ENCODE measurements at places on chromosomes 1 and 21. TPM values are rescaled to one million over a fixed set of nuclear protein-coding genes. Genes with fewer than 3 reads are reported as not detected.
A peak's percentile ranks its signal among the peaks of the same experiment; 100 is the strongest.

DNA sequence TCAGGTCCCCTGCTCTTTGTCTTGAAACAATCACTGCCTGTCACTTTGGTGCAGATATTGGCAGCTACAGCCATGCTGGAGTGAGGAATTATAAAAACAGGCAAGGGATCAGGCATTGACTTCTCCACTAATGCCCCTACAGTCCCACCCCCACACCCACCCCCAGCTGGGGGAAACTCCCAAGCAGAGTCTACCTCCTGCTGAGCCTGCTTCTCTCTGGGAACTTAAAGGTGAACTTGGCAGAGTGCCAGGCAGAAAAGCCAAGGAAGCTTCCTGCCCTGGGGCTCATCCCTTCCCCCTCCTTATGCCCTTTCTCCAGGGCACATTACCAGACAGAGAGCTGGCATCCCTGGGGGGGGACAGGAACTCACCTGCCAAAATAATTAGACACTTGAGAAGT is 6.7 kb downstream of the NCMAP start:
- DNase-seq, result peak; percentile 54

DNA sequence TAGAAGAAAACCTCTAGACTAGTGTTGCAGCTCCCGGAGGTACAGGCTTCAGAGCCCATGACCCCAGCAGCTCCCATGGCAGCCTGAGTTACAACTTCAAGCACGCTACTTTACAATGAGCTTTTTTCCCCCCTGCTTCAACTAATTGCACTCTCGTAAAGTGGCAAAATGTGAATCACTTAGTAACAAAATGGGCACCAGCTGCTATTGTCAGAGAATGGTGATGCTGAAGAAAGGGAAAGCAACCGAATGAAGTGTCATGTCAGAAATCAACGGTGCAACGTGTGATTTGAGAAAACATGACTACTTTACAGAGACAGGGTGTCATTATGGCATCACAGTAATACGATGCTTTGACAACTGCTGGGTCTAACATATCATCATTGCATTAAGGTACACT is 40.5 kb downstream of the ESRRG start:
- DNase-seq, result no peak

PGLYRP4 gene
- total RNA-seq, result not detected

DNA sequence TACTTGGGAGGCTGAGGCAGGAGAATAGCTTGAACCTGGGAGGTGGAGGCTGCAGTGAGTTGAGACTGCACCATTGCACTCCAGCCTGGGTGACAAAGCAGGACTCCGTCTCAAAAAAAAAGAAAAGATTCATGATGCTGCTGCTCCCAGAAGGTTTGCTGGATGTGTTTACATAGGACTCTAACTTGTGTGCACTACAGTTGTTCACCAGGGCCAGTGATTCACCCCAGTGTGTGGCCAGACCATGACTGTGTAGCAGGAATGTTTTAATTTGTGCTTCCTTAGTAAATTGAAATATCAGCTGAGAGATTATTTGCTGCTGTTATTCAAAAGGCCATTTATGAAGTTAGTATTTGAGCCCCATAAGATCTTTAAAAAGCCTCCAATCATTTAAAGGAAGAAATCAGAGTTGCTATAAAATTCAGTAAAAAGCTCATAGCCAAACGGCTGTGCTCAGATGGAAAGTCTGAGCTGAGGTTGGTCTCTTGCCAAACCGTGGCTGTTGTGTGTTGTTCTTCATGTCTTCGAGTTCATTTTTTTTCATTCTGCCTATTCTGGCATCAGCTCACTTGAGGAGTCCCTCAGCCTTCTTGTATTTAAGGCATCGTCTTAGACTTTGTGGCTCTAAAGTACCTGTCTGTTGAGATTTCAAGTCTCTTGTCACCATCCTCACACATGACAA is 18.1 kb upstream of the PGD start:
- no peak for DNase-seq

USP1 gene
- total RNA-seq, result 25.1 TPM

C1orf53 gene
- total RNA-seq, result 4.3 TPM

- DNase-seq, result no peak
Observed at GRCh38 chr1:112686417-112686816, 12.0 kb downstream of the MOV10 start.

DNA sequence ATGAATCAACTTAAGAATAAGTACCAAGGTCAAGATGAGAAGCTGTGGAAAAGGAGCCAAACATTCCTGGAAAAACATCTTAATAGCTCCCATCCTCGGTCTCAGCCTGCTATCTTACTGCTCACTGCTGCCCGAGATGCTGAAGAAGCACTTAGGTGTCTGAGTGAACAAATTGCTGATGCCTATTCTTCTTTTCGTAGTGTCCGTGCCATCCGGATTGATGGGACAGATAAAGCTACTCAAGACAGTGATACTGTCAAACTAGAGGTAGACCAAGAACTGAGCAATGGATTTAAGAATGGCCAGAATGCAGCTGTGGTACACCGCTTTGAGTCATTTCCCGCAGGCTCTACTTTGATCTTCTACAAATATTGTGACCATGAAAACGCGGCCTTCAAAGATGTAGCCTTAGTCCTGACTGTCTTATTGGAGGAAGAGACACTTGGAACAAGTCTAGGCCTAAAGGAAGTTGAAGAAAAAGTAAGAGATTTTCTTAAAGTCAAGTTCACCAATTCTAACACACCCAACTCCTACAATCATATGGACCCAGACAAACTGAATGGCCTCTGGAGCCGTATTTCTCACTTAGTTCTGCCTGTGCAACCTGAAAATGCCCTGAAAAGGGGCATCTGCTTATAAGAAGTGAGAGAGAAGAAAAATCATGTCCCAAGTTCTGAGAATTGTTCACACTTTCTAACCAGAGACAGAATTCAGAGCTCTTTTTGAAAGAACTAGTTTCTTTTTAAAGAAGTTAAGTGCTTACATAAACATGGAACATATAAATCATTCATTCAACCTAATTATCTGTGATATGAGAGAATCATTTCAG is 35.7 kb downstream of the TOR1AIP1 start:
- no peak for DNase-seq

DNA sequence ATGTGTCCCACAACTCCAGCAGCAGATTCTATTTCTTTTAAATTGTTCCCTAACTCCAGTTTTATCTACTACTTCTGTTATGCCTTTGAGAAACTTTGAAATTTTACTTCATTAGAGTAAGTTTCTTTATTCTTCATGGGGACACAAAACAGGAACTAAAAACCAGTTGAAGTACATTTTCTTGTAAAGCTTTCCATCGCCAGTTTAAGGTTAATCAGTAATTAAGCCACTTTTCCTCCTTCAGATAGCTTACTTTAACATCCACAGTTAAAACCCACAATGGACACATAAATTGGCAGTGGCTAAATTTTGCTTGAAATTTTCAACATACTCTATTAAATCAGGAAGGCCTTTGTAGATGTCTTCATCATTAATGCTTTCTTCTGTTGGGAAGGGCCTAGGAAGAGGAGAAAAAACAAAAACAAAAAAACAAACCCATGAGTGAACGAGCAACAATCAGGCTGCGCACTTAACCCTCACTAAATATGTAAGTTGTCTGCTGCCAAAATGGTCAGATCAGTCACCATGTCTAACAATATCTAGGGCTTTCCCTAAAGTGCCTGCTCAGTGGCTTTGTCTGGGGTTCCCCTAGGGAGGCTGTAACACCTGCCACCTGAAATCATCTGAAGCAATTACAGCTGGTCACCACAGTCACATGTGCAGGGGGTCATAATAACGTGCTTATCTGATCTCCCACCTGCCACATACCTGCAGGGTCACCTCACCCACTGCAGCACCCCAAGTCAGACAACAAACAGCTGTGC is 187.9 kb downstream of the VAV3 start:
- DNase-seq, result no peak

DNA sequence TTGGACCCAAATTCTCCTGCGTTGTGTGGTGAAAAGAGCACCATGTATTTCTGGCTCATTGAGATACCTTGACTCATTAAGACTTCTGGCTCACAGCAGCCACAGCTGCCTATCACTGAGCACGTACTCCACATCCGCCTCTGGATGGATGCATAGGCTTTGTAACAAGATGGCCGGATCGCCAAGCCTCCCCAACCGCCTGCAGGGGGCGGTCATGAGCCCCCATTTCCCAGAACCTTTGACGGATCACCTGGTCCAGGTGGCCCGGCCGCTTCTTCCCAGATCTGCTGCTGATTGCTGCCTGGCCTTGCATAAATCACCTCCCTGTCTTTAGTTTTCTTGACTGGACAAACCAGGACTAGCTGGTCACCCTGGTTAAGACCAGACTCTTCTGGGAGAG is 156.5 kb upstream of the KLHDC7A start:
- DNase-seq, result no peak

DNA sequence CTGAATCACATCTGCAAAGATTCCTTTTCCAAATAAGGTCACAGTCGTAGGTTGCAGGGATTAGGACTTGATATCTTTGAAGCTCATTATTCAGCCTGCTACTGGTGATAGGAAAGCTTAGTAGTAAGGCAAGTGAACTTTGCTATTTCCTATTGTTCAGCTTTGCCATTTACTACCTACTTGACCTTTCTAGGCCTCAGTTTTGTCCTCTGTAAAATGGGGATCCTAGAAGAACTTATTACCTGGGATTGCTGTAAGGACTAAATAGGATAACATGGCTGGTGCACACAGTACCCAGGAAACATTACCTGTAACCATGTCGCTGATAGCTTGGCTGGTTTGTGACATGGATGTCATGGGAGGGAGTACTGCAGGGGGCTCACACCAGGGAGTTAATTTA is 24.5 kb downstream of the UMODL1 start:
- DNase-seq, result no peak

- no peak for DNase-seq
Observed at GRCh38 chr1:88983791-88984559, 8.5 kb downstream of the KYAT3 start.

LRRC38 gene
- total RNA-seq, result not detected

KMO gene
- total RNA-seq, result not detected

GRCh38 chr21:20720623-20721022 is 277.6 kb upstream of the NCAM2 start:
- no peak for DNase-seq

DNA sequence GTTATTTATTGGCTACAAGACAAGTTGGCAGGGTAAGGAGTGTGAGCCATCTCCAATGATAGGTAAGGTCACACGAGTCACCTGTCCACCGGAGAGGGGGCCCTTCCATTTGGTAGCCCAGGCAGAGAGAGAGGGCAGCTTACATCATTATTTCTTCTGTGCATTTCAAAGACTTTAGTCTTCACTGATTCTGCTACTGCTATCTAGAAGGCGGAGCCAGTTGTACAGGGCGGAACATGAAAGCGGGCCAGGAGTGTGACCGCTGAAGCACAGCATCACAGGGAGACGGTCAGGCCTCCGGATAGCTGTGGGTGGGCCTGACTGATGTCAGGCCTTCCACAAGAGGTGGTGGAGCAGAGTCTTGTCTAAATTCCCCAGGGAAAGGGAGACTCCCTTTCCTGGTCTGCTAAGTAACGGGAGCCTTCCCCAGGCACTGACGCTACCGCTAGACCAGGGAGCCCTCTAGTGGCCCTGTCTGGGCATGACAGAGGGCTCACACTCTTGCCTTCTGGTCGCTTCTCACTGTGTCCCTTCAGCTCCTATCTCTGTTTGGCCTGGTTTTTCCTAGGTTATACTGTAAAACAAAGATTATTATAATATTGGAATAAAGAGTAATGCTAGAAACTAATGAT is 36.7 kb downstream of the ZNF695 start:
- DNase-seq, result no peak

DNA sequence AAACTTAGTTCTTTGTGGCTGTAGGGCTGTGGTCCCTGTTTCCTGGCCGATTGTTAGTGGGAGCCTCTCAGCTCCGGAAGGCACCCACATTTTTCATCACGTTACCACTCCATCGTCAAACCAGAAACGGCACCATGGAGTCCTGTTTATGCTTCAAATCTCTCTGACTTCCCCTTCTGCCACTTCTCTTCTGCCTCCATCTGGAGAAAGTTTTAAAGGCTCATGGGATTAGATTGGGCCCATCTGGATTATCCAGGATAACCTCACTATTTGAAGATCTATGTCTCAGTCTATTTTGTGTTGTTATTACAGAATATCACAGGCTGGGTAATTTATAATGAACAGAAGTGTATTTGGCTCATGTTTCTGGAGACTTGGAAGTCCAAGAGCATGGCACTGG is 19.3 kb upstream of the IL22RA1 start:
- no peak for DNase-seq

GRCh38 chr1:84146411-84147032 is 2.5 kb downstream of the PRKACB start:
- no peak for DNase-seq

DNA sequence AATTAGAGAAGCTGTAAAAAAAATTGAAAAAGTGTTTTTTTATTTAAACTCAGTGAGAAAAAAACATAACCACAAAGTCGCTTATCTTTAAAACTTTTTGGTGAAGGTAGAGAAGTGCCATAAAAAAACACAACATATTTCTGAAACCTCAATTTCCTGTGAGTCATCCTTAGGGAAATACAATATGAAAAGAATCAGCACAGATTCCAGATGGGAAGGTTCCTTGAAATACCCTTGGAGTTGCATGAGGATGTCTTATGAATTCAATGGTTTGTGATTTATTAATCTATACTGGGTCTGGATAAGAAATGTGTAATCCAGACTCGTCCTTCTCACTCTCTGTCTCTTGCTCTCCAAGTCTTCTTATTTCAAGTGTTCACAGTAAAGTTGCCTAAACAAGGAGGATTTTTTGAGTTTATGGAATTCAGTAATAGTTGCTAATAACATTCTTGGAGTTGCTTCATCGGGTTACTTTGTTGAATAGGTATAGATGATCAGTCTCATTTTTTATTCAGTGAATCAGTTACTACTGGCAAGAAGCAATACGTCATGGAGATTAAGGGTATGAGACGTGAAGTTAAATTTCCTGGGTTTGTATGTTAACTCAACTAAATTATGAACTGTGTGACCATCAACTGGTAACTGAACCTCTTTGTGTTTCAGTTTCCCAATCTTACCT is 191.4 kb downstream of the KCNK2 start:
- no peak for DNase-seq

DNA sequence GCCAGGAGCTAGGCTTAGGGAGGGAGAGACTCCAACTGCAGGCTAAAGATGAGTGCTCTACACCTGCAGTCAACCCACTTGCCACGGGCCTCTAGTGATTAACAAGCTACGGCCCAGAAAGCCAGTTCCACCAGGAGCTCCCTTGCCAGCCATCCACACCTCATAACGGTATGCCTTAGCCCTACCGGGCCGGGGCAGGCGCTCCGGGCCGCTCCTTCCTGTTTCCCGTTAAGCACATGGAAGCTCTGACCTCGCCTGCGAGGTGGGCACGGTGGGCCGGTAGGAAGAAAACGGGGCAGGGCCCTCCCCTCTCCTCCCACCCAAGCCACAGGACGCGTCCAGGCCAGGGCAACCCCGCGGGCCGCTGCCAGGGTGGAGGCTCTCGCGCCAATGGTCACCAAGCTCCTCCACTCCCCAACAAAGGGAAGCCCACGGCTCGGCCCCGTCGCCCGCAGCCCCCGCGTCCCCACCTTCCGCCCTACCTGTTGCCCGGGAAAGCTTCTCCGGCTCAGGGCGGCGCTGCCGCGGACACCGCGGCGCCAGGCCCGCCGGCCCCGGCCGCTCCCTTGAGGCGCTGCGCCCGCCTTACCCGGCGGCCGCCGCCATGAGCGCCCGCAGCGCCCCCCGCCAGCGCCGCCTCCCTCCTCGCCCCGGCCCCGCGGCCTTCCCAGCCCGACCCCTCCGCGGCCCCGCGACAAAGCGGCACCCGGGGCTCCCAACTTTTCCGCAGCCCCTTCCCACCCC is 627 bp downstream of the CERS2 start:
- DNase-seq, result peak; percentile 59

OR2G6 gene
- 0.04 TPM for total RNA-seq

All from mesothelial cell of epicardium (in vitro differentiated cells).